Mesenchymal stem cell (in vitro differentiated cells and primary cell): ENCODE measurements at places on chromosomes 2 and 18.
A peak's percentile ranks its signal among the peaks of the same experiment; 100 is the strongest.

DNA sequence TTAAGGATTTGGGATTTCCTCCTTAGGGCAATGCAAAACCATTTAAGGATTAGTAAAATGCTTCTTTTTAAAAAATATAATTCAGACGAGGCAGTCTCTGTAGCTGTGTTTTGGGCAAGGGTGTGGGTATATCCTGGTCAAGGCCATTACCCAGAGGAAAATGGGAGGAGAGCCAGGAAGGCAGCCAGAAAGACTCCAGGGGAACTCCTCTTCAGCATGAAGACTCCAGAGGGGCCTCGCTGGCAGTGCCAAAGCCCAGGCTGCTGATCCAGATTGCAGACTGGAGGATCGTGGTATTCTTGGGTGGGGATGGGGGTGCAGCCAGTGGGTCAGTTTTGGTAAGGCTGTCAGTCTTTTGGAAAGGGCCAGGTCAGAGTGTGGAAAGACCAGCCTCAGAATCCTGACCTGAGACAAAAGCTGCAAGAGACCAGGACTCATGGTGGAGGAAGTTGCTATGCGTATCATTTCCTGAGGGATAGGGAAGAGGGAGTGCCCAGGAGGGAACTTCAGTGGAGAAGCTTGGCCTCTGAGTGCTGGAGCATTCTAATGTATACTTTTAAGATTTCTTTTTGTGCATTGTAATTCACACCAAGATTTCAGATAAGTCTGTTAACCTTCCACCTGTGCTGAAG is 20.9 kb upstream of the RAB11FIP5 start:
- no peak for DNase-seq
- no peak overlapping the region for H3K4me3 ChIP-seq
- peaks cover 3% of the 10 kb centered on the region for H3K4me1 ChIP-seq

DNA sequence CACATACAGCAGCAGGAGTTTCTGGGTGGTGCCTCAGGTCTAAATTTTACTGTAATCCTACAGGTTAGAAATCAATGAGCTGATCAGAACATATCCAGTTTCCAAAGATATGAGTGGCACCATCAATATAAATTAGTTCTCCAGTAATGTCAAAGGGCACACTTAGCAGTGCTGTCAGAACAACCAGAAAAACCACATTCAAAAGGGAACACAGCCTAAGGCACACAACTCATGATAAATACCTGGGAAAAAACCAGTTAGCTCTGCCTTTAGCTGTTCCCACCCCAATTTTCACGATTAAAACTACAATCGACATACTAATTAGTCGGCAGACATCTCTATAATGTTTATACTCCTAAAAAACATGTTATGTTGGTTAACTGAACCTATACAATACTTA is 31.5 kb downstream of the ATP8B1 start:
- no peak overlapping the region for H3K4me3 ChIP-seq
- peaks cover 5% of the 10 kb centered on the region for H3K36me3 ChIP-seq
- no peaks in the 10 kb centered on the region for H3K27me3 ChIP-seq
- no peak for DNase-seq

DNA sequence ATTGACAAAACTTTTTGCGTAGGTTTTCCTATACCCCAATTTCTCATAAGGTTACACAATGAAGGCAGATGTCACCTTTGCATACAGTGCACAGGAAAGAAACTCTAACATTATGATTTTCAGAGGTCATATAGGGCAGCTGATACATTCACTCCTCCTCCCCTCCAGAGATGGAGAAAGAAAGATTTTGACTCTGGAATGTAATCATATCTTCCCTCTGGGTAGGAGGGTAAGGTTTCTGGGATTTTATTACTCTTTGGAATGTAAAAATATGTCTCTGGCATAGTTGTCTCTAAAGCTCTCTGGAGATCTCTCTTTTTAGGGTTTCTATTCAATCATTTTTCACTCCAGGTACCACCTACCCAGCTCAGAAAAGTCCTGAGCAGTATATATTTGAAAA is 398.3 kb downstream of the GPD2 start:
- H3K4me3 ChIP-seq: no peak overlapping the region
- H3K36me3 ChIP-seq: no peaks in the 10 kb centered on the region
- H3K27ac ChIP-seq: no peak overlapping the region
- no peaks in the 10 kb centered on the region for H3K27me3 ChIP-seq
- H3K4me1 ChIP-seq: no peaks in the 10 kb centered on the region

DNA sequence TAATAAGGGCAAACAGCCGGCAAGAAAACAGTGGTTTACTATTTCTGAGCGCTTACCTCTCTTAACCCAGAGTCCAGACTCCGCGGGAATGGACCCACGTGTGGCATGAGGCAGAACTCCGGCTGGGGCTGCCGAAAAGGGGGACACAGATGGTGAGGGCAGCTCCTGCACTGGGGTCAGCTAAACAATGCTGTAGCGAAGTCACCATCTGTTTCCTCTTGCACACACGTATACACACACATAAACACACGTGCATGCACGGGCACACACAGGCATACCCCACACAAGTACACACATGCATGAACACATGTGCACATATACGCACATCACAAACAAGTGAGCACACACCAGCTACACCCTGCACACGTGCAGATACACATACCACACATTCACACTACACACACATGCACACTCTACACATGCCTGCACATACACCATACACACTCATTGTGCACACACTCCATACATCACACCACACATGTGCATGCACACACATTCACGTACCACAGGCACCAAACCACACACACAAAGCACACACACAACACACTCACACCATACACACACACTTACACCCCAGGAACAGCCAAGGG is 105.9 kb upstream of the ID2 start:
- no peaks in the 10 kb centered on the region for H3K36me3 ChIP-seq
- H3K4me1 ChIP-seq: peaks cover 11% of the 10 kb centered on the region
- no peak overlapping the region for H3K27ac ChIP-seq
- H3K4me3 ChIP-seq: no peak overlapping the region
- no peaks in the 10 kb centered on the region for H3K27me3 ChIP-seq

- no peak for DNase-seq
- no peak overlapping the region for H3K4me3 ChIP-seq
- peaks cover 3% of the 10 kb centered on the region for H3K36me3 ChIP-seq
- H3K4me1 ChIP-seq: no peaks in the 10 kb centered on the region
Measured at GRCh38 chr18:49151482-49151881, 200.7 kb upstream of the SMAD7 start.

DNA sequence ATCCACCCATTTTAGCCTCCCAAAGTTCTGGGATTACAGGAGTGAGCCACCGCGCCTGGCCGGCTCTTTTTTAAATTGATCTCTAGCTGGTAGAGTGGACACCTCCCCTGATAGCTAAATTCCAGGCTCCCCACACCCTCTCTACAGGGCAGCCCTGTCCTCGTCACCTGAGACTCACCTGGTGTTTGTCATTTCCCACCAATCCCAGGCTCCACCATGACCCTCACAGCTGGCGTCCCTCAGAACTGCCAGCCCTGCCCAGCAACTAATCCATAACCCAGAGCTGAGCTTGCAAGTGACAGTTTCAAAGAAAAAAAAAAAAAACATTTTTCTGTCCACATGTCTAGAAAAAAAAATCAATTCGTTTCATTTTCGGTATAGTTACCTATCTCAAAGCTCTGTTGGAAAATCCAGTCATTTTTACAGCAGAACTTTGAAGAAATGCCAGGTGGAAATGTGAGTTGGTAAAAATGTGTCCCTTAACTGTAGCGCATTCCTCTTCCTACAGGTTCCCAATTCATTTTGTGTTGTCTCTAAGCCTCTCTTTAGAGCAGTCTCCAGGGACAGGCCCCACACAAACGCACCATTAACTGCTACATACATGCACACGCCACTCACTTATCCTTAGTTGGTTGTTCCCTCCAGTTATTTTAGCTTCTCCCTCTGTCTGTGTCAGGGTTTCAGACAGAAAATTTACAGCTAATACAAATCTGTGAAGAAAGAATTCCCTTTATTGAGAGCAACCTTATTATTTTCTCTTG is 294.7 kb downstream of the FBXO15 start:
- no peak for DNase-seq
- H3K27me3 ChIP-seq: no peaks in the 10 kb centered on the region
- no peaks in the 10 kb centered on the region for H3K4me1 ChIP-seq
- H3K36me3 ChIP-seq: no peaks in the 10 kb centered on the region
- H3K27ac ChIP-seq: no peak overlapping the region

DNA sequence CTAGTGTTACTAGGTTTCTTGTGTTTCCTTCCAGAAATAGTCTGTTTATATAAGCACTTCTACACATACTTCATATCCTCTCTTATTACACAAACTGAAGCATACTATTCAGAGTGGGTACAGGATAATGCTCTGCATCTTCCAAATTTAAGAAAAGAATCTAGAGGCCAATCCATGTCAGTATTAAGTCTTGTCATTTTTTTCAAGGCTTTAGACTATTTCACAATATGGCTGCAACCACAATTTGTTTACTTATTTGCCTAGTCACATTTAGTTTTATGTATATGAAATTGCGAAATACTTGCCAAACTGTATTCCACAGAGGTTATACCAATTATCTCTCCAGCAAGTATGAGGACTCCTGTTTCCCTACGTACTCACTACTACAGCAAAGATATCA is 27.9 kb downstream of the IWS1 start:
- no peaks in the 10 kb centered on the region for H3K4me1 ChIP-seq
- no peak overlapping the region for H3K4me3 ChIP-seq
- DNase-seq: peak; percentile 88
- H3K36me3 ChIP-seq: peaks cover 97% of the 10 kb centered on the region

- H3K4me3 ChIP-seq: no peak overlapping the region
- H3K27ac ChIP-seq: no peak overlapping the region
- no peaks in the 10 kb centered on the region for H3K36me3 ChIP-seq
- DNase-seq: no peak
- H3K27me3 ChIP-seq: no peaks in the 10 kb centered on the region
Measured at GRCh38 chr2:215486291-215487001, 50.6 kb upstream of the FN1 start.

GRCh38 chr2:66306483-66306882 is 128.4 kb upstream of the MEIS1 start:
- no peaks in the 10 kb centered on the region for H3K27me3 ChIP-seq
- H3K4me1 ChIP-seq: no peaks in the 10 kb centered on the region
- no peak overlapping the region for H3K4me3 ChIP-seq
- H3K27ac ChIP-seq: no peak overlapping the region
- H3K36me3 ChIP-seq: no peaks in the 10 kb centered on the region

- H3K36me3 ChIP-seq: no peaks in the 10 kb centered on the region
- H3K27me3 ChIP-seq: no peaks in the 10 kb centered on the region
- no peak overlapping the region for H3K4me3 ChIP-seq
- H3K27ac ChIP-seq: no peak overlapping the region
- no peak for DNase-seq
Measured at GRCh38 chr18:21605213-21605612, 4.7 kb upstream of the ESCO1 start.

DNA sequence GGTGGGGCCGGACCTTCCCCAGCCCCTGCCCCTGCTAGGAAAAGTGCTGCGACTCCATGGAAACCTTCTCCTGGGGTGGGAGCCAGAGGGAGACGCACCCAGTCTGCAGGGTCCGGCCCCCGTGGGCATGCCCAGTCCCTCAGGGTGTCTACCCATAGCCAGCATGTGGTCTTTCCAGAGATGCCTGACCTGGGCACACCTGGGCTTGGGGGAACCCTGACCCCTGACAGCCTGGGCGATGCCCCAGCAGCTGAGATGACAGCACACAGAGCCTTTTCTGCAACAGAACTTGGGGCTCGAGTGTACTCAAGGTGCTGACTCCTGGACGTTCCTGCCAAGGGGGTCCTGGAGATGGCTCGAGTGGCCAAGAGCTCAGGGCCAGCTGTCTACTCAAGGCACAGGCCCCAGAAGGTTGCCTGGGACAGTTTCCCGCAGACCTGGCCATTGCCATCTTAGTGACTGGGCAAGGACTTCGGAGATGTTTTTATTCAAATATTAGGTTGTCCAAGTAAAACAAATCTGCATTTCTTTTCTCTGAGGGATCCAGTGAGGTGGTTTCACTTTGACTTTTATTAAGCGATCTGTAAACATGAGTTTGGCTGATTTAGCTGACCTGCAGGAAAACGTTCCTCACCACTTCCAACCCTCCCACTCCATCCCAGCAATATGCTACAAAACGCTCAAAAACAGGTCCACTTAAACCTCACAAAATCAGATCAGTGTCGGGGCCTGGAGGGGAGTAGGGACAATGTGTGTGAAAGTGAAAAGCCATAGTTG is 228.0 kb downstream of the EIPR1 start:
- H3K27ac ChIP-seq: no peak overlapping the region
- no peaks in the 10 kb centered on the region for H3K27me3 ChIP-seq
- H3K36me3 ChIP-seq: no peaks in the 10 kb centered on the region
- no peak overlapping the region for H3K4me3 ChIP-seq
- DNase-seq: no peak
- peaks cover 2% of the 10 kb centered on the region for H3K4me1 ChIP-seq

DNA sequence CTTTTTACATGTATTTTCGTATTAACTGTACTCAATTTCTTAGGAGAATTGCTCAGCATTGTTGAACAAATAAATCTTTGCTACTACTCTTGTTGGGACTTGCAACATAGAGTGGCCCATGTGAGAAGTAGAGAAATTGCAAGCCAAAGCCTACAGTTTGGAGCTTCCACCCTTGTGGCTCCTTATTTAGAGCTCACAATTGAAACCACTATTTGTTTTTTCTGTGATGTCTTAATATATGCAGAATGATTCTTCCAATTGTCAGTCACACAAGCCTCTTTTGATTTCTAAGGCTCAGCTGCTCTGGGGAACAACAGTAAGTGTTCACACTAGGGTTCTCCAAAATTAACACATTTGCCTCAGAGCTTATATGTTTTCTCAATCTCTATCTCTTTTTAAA is 60.2 kb upstream of the GALNT13 start:
- no peak overlapping the region for H3K27ac ChIP-seq
- no peak overlapping the region for H3K4me3 ChIP-seq
- H3K27me3 ChIP-seq: no peaks in the 10 kb centered on the region
- H3K4me1 ChIP-seq: no peaks in the 10 kb centered on the region

GRCh38 chr18:48973731-48974130 is 23.0 kb upstream of the SMAD7 start:
- H3K4me3 ChIP-seq: no peak overlapping the region
- no peaks in the 10 kb centered on the region for H3K27me3 ChIP-seq
- no peaks in the 10 kb centered on the region for H3K36me3 ChIP-seq
- H3K4me1 ChIP-seq: peaks cover 12% of the 10 kb centered on the region

DNA sequence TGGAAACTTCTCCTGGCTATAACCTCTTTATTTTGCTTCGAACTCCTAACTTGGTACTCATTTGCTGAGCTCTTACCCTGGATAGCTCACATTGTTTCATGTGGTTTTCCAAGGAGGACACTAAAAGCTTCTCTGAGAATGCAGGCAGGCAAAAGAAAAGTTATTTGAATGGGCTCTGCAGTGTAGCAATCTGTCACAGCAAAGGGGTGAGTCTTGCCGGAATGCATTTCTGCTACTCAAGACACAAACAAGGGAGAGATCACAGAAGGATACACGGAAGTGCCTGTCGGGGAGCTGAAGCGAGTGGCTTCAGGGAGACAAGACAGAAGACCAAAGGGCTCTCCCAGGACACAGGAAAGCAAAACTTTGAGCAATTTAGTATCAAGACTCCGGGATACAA is 265.4 kb downstream of the SS18 start:
- no peaks in the 10 kb centered on the region for H3K27me3 ChIP-seq
- H3K4me3 ChIP-seq: no peak overlapping the region
- no peak overlapping the region for H3K27ac ChIP-seq
- H3K4me1 ChIP-seq: peaks cover 2% of the 10 kb centered on the region

GRCh38 chr2:101781326-101781725 is 83.8 kb downstream of the MAP4K4 start:
- no peaks in the 10 kb centered on the region for H3K36me3 ChIP-seq
- H3K27me3 ChIP-seq: no peaks in the 10 kb centered on the region
- H3K27ac ChIP-seq: no peak overlapping the region
- H3K4me1 ChIP-seq: peaks cover 12% of the 10 kb centered on the region
